ENCODE measurements at places on chromosomes 6 and 20.

DNA sequence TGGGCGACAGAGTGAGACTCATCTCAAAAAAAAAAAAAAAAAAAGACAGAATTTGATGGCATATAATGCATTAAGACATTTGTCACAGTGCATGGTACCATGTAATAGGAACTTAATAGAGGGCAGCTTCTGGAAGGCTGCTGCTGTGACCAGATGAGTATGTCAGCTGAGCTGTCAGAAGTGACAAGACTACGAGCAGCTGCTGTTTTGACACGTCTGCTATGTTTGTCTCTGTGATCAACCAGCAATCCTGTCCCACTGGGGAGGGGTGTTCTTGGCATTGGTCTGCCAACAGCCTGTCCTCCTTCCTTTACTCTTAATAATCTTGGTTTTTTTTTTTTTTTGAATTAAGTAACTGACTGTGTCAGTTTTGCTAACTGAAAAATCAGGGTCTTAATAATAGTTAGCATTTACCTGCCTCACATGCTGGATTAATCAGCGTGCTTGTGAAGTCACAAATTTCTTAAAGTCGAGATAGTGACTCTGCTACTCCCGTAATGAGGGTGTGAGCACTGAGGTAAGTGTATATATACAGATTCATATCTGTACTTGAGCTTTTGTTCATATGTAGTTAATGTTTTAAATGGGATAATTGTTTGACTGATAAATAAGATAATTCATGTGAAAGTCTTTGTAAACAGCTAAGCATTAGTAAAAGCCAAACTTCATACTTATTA is 152.4 kb downstream of the BMP2 start:
- DNase-seq = no peak

DNA sequence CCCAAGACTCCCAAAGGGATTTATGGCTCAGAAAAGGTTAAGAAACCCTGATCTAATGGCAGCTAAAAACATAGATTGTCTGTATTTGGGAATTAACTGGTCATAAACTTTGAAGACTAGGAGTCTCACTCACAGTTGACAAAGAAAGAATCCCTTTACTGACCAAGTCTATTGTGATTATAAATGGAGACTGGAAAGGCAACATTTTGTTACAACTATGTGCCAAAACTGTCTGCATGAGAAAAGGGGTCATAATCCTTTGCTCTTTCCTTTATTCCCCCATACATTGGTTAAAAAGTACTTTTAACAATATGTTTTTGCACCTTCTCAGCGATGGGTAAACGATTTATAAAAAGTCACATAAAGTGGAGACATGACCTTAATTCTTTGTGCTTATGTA is 206.9 kb upstream of the MAP3K7 start:
- DNase-seq = no peak

GRCh38 chr20:16241911-16242310 is 331.3 kb downstream of the KIF16B start:
- peak; percentile 15 for DNase-seq

- peak; percentile 10 for DNase-seq
These were observed 128.6 kb upstream of the SLC22A23 start for GRCh38 chr6:3585320-3585935.

DNA sequence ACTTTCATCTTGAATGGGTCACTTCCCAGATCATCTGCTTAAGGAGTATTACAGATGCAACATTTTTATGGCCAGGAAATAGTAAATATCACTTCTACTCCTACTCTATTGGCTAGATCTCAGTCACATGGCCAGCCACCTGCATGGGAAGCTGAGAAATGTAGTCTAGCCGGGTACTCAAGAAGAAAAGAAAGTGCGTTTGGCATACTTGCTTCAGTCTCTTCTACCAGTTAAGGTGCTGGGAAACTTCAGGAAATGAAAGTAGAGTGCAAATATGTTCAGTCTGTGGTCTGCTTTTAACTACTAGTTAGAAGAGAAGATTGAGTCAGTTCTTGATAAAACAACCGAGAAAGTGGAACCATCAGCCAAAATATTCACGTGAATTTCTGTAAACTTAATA is 129.2 kb downstream of the PDSS2 start:
- peak; percentile 31 for DNase-seq

DNA sequence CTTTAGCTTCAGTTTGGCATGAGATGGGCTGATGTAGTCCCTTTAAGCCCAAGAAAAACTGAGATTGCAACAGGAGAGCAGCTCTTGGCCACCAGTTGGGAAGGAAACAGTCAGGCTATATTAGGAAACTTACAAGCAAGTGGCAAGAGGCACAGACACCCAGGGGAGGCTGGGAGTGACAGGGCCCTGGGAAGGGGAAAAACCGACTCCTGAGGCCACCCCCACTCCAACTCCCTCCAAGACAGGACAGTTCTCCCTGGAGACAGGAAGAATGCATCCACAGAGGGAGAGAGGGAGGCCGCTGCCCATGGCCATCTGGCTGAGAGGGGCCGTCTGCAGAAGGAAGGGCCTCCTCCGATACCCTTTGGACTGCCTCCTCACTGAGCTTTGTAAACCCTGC is 20.5 kb downstream of the JPH2 start:
- peak; percentile 24 for DNase-seq

DNA sequence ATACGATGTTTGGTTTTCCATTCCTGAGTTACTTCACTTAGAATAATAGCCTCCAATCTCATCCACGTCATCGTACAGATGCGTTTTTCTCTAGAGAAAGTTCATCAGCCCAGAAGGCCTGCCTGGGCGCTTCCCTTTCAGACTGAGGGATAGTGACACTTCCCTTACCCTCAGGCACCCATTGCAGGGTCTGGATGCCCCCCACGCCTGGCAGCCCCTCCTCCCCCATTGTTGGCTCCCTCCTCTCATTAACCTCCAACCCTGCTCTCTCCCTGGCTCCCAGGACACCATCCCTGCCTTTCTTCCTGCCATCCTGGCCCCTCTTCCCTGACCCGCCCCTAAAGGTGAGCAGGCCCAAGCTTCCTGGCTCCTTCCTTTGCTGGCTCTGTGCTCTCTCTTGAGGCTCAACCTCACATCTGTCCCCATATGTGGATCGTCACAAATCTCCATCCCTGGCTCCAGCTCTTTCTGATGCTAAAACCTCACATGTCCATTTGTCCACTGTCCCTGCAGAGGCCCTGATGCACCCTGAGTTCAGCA is 145.2 kb downstream of the SYCP2 start:
- DNase-seq = no peak

DNA sequence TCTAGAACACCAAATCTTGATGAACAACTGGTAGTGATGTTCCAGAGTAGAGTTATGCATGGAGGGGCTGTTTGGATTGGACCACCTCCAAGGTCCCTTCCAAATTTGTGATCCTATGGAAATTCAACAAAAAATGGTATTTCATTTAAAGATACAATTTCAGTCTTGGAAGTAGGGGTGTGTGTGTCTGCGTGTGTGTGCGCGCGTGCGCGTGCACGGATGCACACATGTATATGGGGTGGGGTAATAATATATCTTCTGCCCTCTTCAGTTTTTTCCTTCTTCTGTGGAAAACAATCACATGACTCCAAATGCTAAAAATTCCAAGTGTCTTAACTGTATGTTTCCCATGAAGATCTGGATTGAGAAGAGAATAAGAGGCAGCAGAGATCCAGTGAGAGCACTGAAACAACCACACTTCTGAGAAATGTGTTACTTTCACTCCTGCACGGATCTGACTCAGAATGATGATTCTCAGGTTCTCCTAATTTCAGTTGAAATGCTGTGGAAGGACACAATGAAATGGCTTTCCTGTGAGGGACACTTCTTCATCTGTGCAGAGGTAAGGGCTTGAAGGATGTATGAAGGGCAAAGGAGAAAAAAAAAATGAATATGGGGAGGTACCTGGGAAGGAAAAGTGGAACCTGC is 10.6 kb upstream of the IL17F start:
- DNase-seq = no peak

- no peak for DNase-seq
These were observed 137.2 kb downstream of the MMUT start for GRCh38 chr6:49325891-49326290.

GRCh38 chr6:141946502-141946901 is 186.2 kb upstream of the GJE1 start:
- no peak for DNase-seq

- DNase-seq = no peak
These were observed 274.3 kb upstream of the MMS22L start for GRCh38 chr6:97557355-97557754.

- DNase-seq = peak; percentile 18
These were observed 45.5 kb upstream of the HLA-E start for GRCh38 chr6:30443657-30444450.

DNA sequence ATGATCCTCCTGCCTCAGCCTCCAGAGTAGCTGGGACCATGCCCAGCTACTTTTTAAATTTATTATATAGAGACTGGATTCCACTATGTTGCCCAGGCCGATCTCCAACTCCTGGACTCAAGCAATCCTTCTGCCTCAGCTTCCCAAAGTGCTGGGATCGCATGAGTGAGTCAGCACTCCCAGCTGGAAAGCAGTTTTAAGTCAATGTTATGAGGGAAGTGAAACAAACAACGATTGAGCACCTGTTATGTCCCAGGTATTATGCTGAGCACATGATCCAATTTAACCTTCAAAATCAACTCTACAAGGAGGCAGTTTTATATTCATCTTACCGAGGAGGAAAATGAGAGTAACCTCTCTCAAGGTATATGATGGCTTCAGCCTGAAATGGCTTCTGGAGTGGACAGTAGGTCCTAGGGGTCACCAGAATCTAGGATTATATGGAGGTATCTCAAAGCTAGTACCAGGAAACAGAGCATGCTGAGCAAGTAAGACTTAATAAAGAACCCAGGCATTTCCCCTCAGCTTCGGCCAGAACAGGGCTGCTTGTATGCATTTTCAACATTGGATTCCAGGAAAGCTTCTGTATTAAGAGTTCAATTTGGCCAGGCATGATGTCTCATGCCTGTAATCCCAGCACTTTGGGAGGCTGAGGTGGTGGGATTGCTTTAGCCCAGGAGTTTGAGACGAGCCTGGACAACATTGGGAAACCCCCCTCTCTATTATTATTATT is 55.0 kb downstream of the EDN1 start:
- DNase-seq = peak; percentile 46

Measured in renal cortical epithelial cell (primary cell).